DMS 273 treated with DMSO at 0.1 percent for 48 hours (cell line): ENCODE measurements at places on chromosomes 6 and 20.

DNA sequence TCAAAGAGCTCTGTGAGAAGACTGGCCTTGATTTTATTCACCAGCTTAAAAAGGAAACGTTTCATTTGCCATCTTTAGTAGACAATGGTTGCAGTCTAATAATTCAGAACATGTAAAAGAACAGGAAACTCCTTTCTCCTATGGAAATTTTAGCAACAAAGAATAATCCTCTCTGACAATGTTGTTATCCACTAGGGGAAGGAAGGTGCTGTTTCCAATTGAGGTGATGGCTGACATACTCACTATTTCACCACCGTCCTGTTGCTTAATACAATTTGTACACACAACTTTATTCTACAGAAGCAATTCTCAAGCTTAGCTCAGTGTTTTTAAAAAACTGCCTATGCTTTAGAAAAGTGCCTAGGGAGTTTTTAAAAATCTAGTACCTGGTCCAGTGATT lies 192.7 kb downstream of the ARHGAP18 start:
- no peak for DNase-seq

- DNase-seq: no peak
Observed at GRCh38 chr6:3208098-3208774, 19.2 kb downstream of the TUBB2B start.

DNA sequence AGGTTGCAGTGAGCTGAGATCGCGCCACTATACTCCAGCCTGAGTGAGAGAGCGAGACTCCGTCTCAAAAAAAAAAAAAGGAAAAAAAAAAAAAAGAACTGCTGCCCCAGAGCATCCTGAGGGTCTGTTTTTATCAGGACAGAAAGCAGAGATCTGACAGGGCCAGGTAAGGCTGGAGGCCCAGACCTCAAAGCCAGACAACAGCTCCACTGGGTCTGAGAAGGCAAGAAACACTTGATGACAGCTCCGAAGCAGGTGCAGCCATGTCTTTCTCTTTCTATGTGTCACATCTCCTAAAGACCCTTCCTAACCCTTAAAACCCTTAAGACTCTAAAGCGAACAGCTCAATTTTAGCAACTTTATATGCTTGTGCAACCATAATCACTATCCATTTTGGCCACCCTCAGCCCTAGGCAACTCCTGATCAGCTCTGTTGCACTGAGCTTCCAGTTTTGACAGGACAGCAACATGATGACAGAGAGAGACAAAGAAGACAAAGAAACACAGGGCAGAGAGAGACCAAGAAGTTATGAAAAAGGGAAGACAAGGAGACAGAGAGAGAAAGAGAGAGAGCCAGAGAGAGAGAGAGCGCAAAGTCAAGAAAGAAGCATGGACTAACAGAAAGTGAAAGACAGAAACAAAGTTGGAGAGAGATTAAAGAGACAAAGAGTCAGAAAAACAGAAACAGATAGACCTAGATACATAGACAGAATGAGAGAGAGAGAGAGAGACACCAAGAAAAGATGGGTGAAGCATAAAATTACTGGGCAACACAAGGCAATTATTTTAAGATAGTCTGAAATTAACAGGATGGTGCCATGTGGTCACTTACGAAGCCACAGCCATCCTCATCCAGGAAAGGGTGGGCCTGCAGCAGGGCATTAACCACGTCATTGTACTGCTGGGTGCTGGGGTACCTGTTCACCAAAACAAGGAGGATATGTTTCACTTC lies 39.2 kb downstream of the SAMD3 start:
- no peak for DNase-seq

DNA sequence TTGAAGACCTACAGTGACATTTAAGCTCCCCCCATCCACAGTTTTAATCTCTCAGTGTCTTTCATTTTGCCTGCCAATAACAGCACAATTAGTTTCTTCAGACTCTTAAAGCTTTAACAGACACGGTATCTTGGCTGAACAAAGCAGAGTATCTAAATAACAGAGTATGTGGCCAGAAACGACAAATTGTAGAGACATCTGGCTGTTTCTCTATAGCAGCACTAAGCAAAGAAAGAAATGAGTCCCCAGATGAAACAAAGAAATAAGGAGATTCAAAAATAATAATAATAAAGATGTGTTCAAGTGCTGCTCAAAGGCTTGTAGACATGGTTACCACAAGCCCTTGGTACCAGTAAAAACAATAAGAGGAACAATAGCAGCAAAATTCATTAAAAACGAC lies 97.8 kb upstream of the HDAC2 start:
- no peak for DNase-seq

DNA sequence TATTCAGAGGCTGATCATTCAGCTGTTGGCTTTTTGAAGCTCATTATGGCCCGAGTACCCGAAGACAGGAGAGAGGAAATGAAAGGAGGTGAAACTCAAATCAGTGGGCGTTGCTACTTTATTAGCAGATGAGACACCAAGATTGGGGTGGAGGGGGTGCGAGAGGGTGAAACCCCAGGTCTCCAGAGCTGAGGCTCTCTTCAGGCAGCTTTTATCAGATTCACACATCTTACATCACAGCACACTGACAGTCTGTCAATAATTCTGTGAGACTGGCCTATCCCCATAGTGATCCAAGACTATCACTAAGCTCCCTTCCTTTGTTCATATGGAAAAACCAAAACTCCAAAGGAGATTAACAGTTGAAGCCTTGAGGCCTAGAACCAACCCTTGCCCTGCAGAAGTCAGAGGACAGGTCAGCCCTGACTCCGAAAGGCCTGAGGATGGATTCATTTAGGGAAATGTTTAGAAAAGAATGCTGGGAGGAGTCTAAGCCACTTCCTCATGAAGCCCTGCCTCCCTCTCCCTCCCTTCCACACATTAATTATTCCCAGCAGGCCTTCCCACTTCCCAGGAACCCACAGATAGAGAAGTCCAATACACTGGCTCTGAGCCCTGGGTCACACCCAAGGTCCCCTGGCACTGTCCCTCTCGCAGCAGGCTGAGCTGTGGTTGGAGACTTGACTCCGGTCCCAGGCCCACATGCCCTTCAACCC lies 23.2 kb downstream of the TRERF1 start:
- DNase-seq: no peak

- no peak for DNase-seq
Observed at GRCh38 chr6:49553384-49553783, 2.9 kb downstream of the C6orf141 start.

DNA sequence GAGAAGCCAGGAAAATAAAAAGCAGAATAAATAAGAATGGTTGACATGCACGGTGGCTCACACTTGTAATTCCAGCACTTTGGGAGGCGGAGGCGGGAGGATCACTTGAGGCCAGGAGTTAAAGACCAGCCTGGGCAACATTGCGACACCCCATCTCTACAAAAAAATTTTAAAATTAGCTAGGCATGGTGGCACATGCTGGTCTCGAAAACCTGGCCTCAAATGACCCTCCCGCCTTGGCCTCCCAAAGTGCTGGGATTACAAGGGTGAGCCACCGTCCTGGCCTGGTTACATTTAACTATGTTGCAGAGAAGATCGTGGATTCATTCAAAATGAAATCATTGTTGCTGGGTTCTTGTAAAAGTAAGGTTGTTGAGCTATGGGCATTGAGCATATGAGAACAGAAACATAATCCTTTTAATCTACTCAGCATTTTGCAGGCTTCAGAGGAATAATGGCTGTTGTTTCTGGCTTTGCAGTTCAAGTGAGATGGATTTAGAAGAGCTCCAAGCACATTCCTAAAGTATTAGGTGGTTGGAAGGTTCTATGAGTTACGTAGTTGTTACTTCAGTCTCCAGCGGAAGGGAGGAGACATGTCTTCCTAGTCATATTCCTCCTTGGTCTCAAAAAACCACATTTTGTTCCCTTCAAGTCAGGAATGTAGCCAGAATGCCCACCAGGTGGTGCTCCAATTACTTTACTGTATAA lies 45.6 kb upstream of the RAB23 start:
- peak; percentile 49 for DNase-seq

DNA sequence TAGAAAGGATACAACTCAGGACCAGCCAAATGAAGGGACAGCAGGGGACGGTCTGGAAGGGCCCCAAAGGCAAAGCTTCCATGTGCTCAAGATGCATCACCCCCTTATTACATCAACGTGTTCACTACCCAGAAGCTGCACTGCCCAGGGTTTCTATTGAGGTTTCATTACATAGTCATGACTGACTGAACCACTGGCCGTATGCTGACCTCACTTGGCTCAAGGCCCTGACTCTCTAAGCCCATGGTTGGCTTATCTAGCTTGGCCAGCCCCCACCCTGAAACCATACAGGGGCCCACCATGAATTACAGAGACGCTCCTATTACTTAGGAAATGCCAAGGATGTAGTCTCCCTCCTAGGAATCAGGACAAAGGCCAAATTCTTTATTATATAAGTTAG lies 179.4 kb downstream of the FOXC1 start:
- DNase-seq: no peak

DNA sequence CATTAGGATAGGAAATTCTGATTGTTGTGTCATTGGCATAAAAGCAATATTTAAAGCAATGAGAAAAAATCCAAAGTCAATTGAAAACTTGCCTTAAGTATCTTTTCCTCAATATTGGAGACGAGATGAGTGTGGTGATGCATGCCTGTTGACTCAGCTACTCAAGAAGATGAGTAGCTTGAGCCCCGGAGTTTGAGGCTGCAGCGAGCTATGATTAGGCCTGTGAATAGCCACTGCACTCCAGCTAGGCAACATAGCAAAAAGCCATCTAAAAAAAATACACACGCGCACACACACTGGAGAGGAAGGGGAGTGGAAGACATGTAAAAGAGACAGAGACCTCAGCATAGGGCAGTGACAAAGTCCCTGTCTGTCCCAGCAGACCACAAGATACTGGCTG lies 9.7 kb upstream of the MARCKS start:
- DNase-seq: no peak

GRCh38 chr20:37075932-37076685 lies 19.7 kb downstream of the RBL1 start:
- DNase-seq: no peak

- no peak for DNase-seq
Observed at GRCh38 chr6:27872642-27873020, 39.6 kb downstream of the OR2B2 start.

DNA sequence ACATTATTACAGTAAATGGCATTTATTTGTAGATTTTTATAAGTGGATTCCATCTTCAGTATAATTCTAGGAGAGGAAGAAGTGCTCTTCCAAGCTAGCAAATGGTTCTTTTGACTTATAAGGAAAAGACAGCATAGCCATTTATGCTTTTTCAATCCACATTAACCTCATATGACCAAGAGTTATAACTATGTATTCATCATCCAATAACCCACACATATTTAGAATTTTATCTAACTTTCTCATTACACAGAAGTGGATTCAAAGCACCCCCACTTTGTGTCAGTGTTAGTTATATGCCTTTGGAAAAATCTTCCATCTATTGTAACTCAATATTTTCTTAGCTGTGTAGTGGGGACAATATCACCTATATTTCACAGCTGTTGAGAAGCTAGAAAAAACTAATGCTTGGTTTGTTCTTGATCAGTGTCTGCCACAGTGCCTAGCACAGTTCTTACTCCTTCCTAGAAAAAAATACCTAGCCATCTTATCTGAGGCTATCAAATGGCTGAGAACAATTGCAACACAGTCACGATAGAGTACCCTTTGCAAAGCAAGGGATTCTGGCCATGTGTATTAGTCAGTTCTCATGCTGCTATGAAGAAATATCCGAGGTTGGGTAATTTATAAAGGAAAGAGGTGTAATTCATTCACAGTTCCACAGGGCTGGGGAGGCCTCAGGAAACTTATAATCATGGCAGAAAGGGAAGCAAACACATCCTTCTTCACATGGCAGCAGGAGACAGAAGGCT lies 986.3 kb downstream of the TFAP2A start:
- DNase-seq: no peak
